Lung (tissue), 17 donors: ENCODE measurements at places on chromosomes 11 and 22.

DNA sequence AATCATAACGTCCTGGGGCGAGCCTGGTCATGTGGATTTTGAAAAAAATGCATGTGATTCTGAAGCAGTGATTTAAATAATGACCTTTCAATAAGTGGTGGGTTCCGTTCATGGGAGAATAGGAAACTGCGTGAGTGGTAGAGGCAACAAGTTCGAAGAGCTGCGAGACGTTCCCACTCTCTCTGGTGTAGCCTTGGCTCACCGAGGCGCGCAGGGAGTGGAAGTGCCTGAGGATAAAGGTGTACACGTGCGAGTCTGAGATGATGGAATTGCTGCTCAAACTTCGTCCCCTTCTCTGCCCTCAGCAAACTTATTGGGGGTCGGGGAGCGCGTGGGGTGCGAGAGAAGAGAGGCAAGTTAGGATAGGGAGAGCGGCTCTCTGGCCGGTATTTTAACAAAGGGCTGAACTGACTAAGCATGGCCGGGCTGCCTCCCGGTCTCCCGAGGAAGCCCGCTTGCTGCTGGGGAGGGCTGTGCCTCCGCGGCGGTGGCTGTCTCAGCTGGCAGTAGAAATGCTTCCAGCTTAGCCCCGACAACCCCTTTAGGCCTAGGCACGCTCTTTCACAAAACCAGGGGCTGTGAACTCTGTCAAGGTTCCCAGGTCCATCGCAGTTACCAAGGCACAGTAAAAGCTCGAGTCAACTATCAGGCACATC is 875 bp upstream of the STT3A start:
- DNase-seq, result no peak

DNA sequence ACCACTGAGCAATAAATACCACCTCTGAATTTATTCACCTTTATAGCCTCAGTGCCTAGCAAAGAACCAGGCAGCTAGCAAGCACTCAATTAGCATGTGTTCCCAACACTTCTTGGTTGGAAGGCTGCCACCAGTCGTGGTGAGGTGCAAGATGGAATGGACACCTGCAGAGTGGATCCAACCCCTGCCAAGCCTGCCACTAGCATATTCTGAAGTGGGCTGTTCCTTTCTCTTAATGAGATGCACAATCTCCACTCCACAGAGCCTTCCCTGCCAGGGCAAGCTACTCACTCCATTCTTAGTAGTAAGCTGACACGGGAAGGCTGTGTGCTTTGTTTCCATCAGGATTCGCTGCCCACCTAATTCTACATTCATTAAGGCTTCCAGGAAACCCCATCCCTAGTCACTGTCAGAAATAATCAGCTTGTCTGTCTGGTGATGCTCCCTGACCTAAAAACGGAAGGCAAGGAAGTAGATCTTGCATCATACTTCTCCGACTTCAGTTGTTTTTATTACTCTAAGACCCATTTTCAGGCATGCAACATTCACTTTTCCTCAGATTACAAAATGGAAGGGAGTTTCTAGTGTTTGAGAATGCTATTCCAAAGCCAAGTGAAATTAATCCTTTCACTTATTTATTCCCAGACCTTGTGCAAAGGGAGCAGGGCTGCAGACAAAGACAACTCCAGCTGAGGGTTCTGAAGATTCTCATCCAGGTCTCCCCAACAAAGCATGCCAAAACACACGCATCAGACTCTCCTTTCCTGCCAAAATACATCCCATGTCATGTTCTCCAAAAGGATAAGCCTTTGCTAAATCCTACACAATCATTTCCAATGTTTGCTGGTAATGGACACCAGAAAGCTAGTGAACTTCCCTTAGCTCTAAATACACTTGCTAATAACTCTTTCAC is 128.0 kb downstream of the TENM4 start:
- DNase-seq, result no peak

GRCh38 chr22:43186272-43187170 is at the start of gene TTLL12:
TTLL12 (minus strand) TSS chr22:43187134; CDS start chr22:43187069, 65 bp downstream.
- peak; percentile 78 for DNase-seq

DNA sequence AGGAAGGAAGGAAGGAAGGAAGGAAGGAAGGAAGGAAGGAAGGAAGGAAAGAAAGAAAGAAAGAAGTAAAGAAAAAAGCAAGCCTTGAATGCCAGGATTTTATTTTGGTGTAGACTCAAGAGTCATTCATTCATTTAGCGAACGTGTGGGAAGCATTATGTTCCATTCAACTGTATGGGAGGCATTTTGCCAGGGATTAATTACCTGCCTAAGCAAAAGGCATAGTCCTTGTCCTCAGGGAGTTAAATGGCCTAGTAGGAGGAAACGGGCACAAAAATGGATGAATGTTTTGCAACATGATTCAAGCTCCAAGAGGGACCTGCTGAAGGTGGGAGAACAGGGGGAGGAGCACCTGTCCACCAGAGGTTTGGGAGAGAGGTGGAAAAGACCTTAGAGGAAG is 16.2 kb upstream of the ZNRF3 start:
- no peak for DNase-seq

GRCh38 chr22:49629586-49630447 is 197.9 kb downstream of the BRD1 start:
- no peak for DNase-seq

DNA sequence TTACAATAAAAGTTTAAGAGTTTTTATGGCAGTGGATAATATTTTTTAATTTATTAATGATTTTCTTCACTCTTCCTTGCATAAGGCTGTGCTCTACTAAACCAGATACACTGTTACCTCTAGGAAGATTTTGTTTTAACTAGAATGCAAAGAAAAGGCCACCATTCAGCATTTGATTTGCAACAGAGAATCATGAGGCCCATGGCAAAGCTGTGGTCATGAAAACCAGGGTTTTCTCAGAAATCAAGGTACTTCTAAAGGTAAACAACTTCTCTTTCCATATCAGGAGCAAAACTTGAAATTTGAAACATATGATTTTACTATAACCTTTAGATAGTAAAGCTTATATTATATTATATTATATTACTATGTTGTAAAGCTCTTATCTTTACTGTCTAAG is 94.4 kb downstream of the FAM76B start:
- no peak for DNase-seq

GRCh38 chr11:2831781-2832532 is 53.6 kb downstream of the CDKN1C start:
- no peak for DNase-seq

DNA sequence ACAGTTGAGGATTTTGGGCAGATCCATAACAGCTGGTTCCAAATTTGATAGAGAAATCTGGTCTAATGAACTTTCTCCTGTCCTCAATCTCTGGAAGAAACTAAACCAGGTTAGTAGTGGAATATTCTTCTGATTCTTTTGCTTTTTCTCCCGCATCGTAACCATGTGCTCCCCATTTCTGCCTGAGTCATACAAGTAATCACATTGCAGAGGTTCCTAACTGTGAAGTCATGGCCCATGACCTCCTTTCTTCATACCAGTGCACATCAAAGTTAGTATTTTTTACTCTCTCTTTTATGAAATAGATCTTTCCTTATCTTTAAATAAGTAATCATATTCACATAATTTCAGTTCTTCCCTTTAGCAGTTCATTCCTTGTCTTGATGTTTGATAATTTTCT is 249.0 kb downstream of the DYNC2H1 start:
- DNase-seq, result no peak

DNA sequence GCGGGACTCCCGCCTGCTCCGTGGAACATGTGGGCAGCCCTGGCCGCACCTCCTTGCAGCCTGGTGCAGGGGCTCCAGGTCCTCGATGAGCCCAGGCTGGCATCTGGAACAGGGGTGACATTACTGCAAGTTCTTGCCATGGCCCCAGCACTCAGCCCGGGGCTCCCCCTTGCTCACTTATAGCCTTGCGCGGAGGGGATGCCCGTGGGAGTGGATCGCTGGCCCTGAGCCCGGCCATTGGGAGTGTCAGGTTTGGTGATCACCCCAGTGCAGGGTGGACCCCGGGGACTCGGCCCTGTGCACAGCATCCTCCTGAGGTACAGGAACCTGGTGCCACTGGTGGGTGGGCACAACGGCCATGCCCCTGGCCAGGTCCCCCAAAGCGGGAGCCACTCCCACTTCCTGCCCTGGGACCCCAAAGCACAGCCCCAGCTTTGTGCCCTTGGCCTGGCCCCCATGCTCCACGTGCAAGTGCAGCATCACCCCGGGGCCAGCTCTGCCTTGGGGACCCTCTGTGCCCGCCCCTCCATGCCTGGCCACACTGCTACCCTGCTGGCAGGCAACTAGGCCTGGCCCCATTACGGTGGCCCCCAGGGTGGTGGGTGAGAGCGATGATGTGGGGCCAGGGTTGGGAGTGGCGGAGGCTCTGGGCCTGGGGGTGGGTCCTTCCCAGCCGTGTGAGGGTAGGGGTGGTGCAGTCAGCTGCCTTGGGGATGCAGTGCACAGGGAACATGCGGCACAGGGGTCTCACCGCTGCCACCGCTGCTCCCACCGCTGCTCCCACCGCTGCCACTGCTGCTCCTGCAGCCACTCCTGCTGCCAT is 439.8 kb downstream of the TBC1D22A start:
- DNase-seq, result no peak

DNA sequence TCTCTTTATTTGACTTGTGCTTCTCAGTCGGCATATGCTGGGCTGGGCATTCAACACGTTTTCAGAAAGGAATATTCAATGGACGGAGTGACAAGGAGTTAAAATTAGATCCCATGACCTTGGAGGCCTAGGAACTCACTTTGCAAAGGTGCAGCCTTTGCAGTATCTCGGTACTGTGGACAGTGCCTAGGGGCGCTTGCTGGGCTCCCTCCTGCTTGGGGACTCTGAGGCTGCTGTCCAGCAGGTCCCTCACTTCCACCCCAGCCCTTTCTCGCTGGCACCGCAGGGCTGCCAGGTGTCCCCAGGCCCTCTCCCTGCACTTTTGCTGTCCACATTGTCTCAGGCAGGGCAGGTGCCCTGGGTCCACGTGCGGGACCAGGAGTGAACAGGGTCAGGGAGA is 255.5 kb upstream of the B3GAT1 start:
- no peak for DNase-seq

DNA sequence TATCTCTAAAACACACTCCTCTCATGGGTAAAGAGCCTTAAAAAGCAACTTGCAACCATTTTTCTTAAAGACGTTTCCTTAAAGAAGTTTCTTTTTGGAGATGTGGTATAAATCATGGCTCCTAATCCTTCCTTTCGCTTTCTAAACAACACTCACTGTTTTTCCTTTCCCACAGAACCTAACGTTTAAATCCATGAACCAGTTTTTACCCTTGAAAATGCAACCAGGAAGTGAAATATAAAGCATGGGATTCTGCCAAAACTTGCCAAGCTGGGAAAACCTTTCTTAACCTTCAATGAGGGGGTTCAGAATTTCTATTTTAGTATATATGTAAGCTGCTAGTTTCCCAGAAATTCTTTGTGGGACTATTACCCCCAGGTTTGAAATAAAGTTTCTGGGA is 8.6 kb downstream of the PLEKHA7 start:
- DNase-seq, result no peak

DNA sequence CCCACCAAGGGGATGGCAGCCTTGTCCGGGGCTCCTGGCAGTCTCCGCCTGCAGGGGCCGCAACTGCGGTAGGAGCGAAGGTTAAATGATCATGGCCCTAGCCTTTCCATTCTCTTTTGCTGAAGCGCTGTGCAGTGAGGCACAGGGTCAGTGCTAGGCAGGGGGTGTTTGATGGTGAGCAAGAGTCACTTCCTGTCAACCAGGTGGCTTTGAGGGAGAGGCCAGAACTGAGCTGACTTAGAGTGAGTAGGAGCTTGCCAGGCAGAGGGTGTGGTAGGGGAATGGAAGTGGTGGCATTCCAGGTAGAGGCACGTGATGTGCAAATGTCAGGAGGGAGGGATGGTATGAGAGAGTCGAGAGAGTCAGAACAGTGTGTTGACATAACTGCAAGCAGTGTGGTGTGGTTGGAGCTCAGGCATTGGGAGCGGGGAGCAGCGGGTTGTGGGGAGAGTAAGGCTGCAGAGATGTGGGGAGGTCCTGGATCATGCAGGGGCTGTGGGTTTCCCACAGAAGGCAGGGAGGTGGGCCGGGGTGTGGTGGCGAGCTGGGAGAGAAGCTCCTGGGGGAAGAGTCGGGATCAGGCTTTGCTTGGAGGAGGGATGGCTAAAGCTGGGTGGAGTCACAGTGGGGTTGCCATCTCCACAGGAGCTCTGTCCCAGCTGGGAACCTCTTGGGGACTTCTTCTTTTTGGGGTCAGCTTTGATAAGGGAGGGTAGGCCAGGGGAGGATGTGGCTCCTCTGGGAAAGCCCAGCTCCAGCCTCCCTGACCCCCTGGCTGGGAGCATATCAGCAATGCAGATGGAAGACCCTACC is 33.3 kb downstream of the AMPD3 start:
- no peak for DNase-seq

DNA sequence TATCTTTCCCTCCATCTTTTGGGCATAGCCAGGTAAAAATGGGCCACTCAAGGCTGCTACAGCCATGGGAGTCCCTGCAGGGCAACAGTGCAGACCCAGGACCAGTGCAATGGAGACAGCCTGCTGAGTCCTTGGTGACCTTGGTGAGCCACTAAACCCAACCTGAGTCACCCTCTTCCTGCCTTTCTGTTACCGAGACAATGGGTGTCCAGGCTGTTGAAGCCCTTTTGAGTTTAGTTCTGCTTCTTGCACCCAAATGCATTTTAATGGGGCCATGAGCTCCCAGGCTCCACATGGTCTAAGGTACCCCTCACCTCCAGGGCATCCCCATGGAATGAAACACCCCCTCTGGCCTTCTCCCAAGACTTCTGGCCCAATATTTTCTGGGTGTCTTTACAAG is 874 bp upstream of the PLAAT4 start:
- DNase-seq, result no peak

DNA sequence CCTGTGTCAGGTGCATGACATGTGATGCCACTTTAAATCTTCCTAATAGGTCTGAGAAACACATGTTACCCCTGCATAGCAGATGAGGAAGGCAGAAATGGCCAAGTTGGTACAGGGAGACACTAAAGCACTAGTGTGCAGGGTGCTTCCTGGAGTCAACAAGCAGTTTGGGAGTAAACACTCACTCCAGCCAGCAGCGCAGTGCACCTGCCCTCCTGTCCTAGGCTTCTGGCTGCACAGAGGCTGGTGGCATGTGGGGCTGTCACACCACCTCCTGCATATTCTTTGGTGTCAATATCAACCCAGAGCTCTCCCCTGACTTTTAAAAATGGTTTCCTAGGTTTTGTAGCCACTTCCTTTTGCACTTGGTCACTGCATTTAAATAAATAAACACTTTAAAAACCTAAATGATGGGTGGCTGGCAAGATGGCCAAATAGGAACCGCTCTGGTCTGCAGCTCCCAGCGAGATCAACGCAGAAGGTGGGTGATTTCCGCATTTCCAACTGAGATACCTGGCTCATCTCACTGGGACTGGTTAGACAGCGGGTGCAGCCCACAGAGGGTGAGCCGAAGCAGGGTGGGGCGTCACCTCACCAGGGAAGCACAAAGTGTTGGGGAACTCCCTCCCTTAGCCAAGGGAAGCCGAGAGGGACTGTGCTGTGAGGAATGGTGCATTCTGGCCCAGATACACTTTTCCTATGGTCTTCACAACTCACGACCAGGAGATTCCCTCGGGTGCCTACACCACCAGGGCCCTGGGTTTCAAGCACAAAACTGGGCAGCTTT is 33.5 kb downstream of the GAB4 start:
- DNase-seq, result no peak

GRCh38 chr22:22099833-22100812 is 117.5 kb upstream of the TOP3B start:
- peak; percentile 10 for DNase-seq
